ENCODE measurements at places on chromosomes 12 and 14. TPM values are rescaled to one million over a fixed set of nuclear protein-coding genes. Genes with fewer than 3 reads are reported as not detected.
A peak's percentile ranks its signal among the peaks of the same experiment; 100 is the strongest.

- DNase-seq: peak; percentile 98
These were observed 9.0 kb downstream of the SLC8B1 start for GRCh38 chr12:113325916-113326315.

DNA sequence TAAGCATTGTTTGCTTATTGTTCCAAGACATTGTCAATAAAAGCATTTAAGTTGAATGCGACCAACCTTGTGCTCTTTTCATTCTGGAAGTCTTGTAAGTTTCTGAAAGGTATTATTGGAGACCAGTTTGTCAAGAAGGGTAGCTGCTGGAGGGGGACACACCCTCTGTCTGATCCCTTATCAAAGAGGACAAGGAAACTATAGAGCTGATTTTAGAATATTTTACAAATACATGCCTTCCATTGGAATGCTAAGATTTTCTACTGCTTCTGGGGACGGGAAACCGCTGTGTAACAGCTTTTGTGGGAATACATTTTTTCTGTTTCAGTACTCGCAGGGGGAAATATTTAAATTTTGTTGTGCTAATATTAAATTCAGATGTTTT is 3.5 kb downstream of the FOS start:
- peak; percentile 69 for DNase-seq

DNA sequence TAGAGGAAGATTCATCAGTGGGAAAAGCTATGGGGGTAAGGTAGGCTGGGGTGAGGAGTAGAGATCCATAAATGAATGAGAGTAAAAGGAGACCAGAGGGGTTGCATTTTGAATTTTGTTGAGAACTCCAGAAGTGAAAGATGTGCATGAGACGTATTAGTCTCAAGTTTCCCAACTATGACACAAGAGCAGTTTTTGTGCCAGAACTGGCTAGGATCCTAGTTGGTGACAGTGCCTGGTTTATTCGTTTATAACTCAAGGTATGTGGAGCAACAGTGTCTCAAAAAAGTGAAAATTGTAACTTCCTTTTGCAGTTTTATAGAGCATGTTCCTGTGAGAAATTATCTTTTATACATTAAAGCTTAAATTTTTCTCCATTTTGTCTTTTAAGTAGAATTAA is 377.0 kb downstream of the NPAS3 start:
- no peak for DNase-seq

GRCh38 chr14:68711561-68712309 is 81.1 kb downstream of the ZFP36L1 start:
- DNase-seq: no peak

- no peak for DNase-seq
These were observed at the start of gene SOCS2 for GRCh38 chr12:93571925-93572711. Gene SOCS2, plus strand, starts transcription at chr12:93572675. Its CDS starts 223 bp downstream, at chr12:93572898.

- DNase-seq: no peak
These were observed 108.3 kb upstream of the FUT8 start for GRCh38 chr14:65304239-65304638.

DNA sequence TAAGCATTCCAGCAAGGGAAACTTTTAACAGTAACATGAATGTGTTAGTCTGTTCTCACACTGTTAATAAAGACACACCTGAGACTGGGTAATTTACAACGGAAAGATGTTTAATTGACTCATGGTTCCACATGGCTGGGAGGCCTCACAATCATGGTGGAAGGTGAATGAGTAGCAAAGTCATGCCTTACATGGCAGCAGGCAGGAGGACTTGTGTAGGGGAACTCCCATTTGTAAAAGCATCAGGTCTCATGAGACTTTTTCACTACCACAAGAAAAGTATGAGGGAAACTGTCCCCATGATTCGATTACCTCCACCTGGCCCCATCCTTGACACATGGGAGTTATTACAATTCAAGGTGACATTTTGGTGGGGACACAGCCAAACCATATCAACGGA is 168.3 kb downstream of the PAH start:
- no peak for DNase-seq

DNA sequence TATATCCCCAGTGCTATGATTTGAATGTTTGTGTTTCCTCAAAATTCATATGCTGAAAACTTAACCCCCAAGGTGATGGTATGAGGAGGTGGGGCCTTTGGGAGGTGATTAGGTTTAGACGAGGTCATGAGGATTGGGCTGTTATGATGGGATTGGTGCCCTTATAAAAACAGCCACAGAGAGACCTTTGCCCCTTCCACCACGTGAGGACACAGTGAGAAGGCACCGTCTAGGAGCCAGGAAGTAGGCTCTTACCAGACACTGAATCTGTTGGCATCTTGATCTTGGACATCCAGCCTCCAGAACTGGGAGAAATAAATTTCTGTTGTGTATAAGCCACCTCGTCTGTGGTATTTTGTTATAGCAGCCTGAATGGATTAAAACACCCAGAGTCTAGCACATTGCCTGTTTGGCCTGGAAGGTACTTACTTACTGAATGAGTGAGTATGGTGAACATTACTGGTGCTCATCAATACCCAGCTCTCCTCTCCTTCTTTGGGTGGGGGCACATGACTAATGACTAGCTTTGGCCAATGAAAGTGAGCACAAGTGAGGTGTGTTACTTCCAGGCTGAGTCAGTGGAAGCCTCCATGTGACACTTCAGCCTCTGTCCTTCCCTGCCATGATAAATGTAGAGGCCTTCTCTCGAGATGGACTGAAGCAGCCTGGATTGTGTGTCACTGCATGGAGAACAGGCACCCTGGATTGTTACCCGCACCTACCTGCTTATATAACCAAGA is 72.4 kb upstream of the CHST11 start:
- DNase-seq: no peak

GRCh38 chr12:120914794-120915193 is 10.6 kb upstream of the SPPL3 start:
- no peak for DNase-seq

Gene LALBA
- total RNA-seq: not detected

Gene TC2N
- total RNA-seq: 1.6 TPM

Gene TSPAN8
- total RNA-seq: 15.5 TPM
